Stimulated activated CD8-positive, alpha-beta memory T cell treated with anti-CD3 and anti-CD28 coated beads, Interleukin-7, amount 100 ng/mL, for 24 hours (primary cell): ENCODE measurements at places on chromosomes 5 and 9.
A peak's percentile ranks its signal among the peaks of the same experiment; 100 is the strongest.

- DNase-seq, result no peak
Measured at GRCh38 chr5:126124706-126125345, 298.4 kb upstream of the GRAMD2B start.

DNA sequence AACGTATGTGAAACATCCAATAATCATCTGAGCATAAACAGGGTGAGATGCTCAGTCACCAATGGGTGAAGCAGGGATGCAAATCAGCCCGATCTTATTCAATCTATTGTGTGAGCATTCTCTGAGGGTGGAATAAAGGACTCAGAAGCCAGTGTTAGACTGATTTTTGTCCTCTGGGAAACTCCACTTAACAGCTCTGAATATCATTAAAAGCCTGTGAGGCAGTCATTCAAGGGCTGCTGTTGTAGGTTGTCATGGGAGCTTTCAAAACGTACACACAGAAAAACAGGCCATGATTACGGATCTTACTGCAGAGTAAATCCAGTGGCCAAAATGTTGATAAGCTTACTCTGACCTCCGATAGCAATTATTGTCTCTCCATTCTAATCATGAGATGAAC, 266.5 kb upstream of the EFNA5 start:
- DNase-seq, result no peak

- DNase-seq, result no peak
Measured at GRCh38 chr9:94159069-94159939, 75.0 kb downstream of the PTPDC1 start.

DNA sequence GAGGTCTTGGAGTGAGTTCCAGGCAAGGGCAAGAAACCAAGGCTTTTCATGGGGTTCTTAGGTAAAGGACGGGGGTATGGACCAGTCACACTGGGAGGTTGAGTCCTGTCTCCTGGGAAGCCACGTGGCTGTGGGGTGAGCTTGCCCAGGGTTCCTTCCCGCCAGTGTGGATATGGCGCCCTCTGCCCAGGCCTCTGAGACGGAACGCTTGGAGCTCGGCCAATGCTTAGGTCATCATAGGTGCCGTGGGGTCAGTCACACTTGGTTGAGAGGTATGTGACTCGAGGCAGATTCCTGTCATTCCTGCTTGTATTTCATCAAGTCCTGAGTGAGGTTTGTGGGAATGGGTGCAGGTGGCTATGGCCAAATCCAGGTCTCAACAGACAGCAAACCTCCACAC, 46.2 kb downstream of the TENT4A start:
- DNase-seq, result no peak

- DNase-seq, result no peak
Measured at GRCh38 chr9:68416936-68417564, 60.6 kb downstream of the PGM5 start.

GRCh38 chr9:134275375-134275774, 50.9 kb upstream of the RXRA start:
- no peak for DNase-seq

DNA sequence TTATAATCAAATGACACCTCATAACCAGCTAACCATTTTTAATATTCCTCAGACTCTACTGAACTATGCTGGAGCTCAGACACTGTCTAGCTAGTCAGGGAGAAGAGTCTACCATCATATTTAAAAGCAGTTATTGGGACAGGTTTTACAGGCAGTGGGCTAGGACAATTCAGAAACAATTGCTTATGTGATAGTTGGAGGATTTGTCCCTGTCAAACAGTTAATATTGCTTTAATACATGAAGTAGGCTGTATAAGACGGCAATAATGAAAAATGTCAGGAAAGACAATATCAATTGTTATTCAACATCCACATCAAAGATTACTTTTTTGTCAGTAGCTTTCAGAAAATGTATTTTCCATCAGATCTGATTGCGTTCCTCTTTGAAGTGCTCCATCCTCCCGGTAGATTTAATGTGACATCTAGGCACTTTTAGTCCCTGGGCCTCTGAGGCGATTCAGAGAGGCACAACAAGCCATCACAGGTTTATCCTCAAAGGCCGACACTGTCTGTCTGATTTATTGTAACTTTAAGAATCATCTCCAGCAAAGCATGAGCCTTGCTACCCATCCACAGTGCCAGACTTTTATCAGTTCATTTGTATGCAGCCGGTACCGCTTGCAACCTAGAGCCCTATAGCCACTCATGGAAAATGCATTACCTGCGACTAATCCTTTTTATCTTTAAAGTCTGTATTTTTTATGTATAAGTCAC, 152.2 kb downstream of the PSAT1 start:
- no peak for DNase-seq

GRCh38 chr9:116800885-116801284, 113.8 kb downstream of the TRIM32 start:
- no peak for DNase-seq

- no peak for DNase-seq
Measured at GRCh38 chr5:167969998-167970397, 321.4 kb upstream of the WWC1 start.

GRCh38 chr9:15187589-15187988, 119.4 kb downstream of the TTC39B start:
- no peak for DNase-seq

DNA sequence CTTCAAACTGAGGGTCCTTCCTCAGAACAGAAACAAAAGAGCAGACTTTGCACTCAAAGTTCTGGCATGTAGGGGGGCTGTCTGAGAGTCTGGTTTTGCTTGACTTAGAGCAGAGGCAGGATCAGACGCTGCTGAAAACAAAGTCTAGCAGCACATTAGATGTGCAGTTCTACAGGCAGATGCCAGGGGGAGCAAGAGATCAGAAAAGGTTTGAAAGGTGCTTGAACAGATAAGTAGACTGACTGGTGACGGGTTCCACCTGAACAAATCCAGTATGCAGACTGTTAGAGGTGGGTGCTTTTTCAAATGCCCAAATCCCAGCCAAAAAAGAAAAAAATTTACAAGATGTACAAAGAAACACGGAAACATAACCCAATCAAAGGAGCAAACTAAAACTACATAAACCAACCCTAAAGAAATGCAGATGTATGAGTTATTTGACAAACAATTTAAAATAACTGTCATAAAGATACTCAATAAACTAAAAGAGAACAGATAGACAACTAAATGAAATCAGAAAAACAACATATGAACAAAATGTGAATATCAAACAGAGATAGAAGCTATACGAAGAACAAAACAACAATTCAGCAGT, 194.7 kb upstream of the FREM1 start:
- peak; percentile 6 for DNase-seq

GRCh38 chr9:30482499-30482898, 1901.9 kb upstream of the ACO1 start:
- no peak for DNase-seq

- DNase-seq, result no peak
Measured at GRCh38 chr5:170266570-170267381, 30.8 kb downstream of the LCP2 start.

GRCh38 chr5:76385540-76385939, 17.5 kb upstream of the IQGAP2 start:
- DNase-seq, result no peak

- peak; percentile 40 for DNase-seq
Measured at GRCh38 chr9:21395778-21396717, 10.8 kb upstream of the IFNA2 start.

DNA sequence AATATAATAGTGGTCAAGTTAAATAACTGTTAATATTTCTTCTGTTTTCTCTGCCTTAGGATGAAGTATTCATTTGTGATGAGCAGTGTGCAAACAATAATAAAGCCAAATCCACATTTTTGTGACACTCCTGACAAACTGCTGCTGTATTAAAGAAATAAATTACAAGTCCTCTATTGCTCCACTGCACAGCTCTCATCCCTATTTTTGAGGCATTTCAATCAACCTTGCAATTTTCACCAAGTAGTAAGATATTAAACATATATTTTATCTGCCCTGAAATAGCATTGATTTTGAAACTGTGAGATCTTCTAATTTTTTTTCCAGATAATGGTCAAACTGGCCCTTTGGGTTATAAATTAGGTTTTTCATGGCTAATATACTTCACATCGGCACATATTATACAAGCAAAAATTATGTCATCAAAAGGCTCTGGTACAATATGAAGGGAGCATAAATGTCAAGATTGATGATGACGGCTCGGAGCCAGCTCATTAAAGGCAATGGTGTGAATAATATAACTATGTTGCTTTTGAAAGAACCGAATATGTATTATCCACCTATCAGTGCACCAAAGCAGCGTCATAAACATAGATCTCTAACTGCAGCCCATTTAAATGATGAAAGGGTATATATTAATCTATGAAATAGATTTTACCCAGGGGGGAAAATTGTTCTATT, 764.9 kb downstream of the DNAH5 start:
- no peak for DNase-seq

DNA sequence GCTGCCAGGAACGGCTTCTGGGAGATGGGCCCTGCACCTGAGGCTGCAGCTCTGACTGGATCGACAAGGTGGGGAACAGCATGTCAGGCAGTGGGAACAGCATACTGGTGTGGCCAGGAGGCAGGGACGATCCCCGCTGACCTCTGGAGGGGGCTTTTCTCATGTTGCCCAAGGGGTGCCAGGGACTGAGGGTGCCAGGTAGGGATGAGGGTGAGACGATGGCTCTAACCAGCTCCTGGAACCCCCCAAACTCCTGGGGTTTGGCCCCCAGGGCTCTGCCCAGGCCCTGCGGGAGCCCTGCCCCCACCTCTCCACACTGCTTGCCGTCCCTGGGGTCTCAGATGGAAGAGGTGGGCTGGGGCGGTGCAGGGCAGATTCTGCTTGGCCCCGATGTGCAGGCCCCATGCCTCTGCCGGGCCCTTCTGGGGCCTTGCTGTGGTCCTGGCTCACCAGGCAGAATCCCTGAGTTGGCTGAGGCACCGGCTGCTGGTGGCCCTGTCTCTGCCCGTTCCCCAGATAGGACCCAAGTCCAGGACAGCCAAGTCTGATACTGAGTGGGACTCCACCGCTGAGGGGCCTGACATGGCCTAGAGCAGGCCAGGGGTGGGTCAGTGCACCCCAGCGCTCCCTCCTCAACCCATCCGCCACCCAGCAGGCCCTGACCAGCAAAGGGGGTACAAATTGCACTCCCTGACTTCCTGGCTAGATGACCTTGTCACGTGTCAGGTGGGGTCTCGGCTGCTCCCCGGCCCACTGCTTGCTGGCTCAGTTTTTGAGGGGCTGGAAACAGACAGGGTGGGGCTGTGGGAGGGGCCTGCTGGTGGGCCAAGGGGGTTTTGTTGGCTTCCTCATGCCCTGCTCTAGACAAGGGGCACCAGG, 28.4 kb upstream of the RNF130 start:
- DNase-seq, result no peak

- no peak for DNase-seq
Measured at GRCh38 chr9:32703635-32704034, 68.2 kb upstream of the TAF1L start.

DNA sequence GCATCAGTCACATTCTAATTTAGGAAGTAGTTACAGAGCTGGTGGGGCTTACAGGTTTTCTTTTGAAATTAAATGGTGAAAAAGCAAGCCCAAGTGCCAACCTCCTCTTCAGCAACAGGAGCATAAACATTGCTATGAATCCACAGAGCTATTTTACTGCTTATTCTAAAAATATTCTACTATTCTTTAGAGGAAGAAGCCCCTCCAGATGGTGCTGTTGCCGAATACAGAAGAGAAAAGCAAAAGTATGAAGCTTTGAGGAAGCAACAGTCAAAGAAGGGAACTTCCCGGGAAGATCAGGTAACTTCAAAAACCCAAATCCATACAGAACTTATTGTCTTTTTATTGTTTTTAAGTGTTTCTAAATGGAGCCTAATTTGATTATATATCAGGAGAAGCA, 202.8 kb downstream of the CWC27 start:
- DNase-seq, result no peak

GRCh38 chr9:136143215-136144001, 24.7 kb upstream of the TMEM250 start:
- no peak for DNase-seq

GRCh38 chr5:111734013-111734412, 23.0 kb downstream of the NREP start:
- DNase-seq, result no peak

DNA sequence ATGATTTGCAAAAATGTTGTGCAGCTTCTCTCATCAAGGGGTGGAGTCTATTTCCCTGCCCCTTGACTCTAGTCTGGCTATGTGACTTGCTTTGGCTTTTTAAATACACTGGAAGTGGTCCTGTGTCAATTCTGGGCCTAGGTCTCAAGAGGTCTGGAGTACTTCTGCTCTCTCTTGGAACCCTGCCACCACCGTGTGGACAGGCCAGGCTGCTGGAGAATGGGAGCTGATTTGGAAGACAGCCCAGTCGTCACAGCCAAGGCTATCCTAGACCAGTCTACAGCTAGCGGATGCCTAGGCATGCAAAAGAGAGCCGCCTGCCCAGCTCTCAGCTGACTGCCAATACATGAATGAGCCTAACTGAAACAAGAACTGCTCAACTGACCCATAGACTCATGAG, 56.7 kb upstream of the CLINT1 start:
- DNase-seq, result no peak

DNA sequence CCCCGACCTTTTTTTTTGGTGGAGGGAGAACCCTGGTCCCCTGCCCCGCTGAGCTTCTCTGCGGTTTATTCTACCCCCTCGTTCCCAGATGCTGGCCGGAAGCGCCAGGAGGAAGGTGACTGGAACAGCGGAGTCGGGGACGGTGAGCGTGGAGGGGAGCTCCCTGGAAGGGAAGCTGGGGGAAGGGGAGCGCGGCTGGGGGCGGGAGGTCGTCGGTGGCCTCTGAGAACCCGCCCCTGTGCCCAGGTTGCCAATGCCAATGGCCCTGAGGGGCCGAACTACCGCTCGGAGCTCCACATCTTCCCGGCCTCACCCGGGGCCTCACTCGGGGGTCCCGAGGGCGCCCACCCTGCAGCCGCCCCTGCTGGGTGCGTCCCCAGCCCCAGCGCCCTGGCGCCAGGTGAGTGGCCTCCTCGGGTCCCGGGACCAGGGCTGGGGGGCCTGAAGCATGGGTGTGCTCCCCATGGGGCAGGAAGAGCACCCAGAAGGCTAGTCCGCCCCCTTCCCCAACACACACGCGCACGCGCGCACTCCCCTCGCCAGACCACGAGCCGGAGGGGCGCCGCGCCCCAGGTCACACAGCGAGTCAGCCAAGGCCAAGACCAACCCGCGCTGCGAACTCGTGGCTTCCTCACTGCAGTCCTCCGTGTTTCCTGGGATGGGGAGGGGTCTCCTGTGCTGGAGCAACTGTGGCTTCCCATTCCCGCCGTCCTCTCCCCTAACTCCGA, 10.6 kb downstream of the MYOZ3 start:
- no peak for DNase-seq

- DNase-seq, result no peak
Measured at GRCh38 chr9:107760469-107761242, 271.1 kb upstream of the KLF4 start.

- DNase-seq, result no peak
Measured at GRCh38 chr5:97037819-97038218, 101.9 kb downstream of the LNPEP start.

GRCh38 chr9:38159599-38159998, 90.6 kb upstream of the SHB start:
- no peak for DNase-seq

DNA sequence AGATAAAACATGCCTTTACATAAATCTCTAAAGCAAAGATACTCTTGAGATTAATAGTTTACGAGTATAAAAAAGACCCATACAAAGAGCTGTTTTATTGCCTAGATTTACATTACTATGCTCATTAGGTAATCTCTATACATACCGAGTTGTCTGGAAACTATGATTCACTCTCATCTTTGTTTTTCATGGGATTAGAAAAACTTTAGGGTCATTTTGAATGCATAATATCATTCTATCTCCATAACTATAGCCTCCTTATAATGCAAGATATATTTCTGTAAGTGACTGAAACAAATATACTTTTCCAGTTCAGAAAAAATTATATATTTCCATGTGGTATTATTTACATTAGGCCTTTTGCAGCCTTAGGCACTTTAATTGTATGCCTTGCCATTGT, 1088.7 kb upstream of the ARRDC3 start:
- DNase-seq, result no peak
